Nephron progenitor cell (in vitro differentiated cells): ENCODE measurements at places on chromosomes 16 and 17.

- no peak for DNase-seq
Observed at GRCh38 chr16:86027373-86028126, 128.6 kb downstream of the IRF8 start.

DNA sequence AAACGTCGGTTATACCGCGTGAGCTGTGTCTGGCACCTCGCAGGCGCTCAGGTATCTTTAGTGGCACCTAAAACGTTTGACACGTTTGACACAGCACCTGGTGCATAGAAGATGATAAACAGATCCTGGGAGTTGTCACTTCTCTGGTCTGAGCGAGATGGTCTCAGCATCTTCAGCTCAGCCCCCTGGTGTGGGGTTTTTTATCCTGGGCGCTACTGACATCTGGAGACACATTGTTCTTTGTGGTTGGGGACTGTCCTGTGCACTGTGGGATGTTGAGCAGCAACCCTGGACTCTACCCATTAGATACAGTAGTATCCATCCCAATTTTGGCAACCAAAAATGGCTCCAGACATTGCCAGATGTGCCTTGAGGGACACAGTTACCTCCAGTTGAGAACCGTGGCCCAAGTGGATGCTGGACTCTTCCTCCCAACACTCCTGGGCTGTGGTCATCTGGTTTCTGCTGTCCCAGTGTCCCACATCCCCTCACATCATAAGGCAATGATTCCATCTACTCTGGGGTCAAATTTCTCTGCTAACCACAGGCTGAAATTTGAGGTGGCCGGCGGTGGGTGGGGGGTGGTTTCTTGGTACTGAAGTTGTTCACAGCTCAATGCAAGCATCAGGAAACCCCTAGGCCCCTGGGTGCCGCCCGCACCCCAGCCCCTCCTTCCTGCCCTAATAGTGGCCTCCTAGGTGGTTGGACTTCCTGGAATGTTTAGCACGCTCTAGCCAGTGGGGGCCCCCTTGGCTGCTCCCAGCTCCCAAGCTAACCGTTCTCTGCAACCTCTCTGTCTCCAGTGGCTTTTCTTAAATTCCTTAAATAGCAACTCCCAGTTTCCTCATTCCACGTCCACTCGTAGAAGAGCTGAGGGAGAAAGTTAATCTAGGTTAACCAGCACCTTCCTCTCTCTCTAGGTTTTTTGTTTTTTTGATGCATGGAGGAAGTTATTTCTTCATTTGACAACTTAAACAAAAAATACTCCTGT, 124.8 kb downstream of the ABCC1 start:
- peak; percentile 56 for DNase-seq

- DNase-seq = no peak
Observed at GRCh38 chr17:72580321-72581127, 459.7 kb downstream of the SOX9 start.

GRCh38 chr16:7017006-7017662, 315.5 kb upstream of the RBFOX1 start:
- no peak for DNase-seq
